Brain microvascular endothelial cell (primary cell): ENCODE measurements at places on chromosomes 12 and 14.

DNA sequence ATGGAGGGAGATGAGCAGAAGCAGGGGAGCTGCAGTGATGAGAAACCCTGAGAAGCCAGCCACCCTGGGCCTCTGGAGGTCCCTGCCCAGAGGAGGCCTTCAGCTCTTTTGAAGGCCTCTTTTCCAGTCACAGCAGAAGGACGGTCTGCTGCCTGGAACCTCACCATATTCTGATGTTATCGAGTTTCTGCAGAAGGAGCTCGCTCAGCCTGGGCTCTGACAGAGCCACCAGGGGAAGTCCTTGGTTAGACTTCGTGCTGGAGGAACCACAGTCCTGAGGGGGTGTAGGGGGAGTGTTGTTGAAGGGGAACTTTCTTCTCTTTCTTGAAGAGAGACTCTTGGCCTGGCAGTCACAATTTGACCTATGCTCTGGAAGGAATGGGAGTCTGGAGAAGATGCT, 25.1 kb upstream of the BATF start:
- no peak for DNase-seq

DNA sequence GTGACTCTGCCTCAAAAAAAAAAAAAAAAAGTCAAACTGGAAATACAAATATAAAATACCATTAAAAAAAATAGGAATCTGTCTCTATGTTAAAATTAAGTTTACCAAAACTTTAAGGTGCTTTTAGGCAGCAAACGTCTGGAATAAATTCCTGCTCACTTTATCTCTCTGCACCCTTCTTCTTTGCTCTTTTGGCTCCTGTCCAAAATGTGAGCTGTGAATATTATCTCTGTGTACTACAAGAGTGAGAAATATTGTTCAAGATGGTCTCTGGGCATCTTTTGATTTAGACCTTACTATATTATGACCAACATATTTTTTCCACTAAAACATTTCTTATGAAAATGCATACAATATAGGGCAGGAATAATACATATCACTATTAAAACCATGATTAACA, 63.7 kb downstream of the PUS7L start:
- no peak for DNase-seq

- DNase-seq: no peak
Observed at GRCh38 chr14:53875324-53875897, 81.2 kb downstream of the BMP4 start.

DNA sequence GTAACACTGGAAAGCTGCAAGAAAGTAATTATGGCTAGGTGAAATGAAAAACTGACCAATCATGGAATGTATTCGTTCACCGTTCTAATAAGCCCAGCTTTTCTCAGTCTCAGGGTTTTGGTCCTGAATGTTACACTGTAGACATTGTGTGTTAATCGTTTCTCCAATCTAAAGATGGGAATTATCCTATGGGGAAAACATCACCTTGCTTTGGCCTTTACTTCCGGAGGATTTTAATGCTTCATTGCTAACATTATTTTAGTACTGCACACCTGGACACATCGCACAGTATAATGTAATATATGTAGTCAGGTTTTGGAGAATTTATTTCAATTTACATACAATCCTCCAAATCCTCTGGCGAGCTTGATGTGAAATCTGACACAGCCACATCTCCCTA, 1.2 kb upstream of the TRHDE start:
- DNase-seq: no peak

DNA sequence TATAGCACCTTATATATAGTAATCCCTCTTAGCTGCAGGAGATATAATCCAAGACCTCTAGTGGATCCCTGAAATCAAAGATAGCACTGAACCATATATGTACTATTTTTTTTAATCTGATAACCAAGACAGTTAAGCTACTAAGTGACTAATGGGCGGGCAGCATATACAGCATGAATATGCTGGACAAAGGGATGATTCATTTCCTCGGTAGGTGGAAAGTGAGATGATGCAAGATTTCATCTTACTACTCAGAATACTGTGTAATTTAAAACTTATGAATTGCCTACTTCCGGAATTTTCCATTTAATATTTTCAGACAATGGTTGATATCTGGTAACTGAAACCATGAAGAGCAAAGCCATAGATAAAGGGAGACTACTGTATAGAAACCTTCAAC, 36.2 kb downstream of the PRMT8 start:
- DNase-seq: peak; percentile 92

DNA sequence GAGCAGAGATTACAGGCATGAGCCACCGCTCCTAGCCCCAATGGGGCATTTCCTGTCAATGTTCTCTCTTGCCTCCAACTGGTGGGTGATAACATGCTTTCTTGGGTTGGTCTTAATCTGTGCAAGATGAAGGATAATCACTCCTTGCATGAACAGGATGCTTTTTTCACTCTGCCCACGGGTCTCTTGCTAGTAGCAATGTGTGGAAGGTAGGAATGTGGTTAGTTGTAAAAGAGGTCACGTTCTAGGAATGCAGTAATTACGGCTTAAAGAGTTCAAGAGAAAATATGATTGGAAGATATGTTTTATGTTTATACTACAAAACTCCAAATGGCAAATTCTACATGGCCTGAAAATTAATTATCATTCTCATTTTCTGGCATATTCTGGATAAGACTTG, 10.5 kb downstream of the RNASE10 start:
- no peak for DNase-seq

DNA sequence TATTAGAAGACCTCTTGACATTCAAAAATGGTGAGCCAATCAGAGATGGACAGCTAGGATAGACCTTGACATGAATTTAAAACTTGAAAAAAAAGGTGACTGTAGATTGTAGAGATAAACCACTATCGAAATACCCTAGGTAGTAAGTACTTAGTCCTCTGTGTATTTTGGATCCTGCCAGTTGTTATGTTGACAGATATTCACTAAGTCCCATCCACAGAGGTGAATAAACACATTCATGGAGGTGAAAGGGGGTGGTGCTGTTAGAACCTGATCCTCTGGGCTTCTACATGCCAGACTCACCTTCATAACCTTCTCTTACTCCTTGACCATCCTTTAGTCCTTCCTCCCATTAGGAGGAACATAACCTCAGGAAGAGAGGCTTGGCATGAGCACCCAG, 72.3 kb downstream of the OTX2 start:
- no peak for DNase-seq

DNA sequence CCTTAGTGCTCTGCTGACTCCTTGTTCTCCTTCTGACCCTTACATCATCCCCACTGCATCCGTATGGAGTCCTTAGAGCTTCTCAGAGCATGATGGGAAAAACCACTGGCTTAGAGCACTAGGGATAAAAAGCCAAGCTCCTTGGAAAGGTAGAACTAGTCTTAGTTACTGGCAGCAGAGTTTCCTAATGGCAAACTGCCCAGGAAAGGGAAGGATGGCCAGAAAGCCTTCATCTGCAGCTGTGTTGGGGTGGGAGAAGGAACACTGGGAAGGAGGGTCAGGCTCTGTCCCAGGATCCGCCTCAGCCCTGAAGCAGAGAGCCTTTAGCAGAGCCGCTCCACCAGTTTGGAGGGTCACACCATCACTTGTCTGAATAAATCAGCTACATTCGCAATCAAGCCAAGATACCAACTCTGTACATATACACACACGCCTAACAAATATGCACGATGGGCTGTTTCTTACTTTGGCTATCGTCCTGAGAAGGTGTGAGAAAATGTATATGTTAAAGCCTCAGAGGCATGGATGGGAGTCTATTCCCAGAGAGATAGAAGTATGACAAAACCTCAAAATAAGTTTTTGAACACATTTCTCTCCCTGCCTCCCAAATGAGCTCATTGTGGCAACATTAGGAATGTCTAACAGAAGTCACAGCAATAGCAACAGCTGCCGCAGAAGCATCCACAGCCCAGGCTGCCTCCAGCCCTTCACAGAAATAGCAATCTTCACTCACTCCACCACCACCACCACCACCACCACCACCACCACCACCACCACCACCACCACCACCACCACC, 18.6 kb upstream of the GALNT8 start:
- no peak for DNase-seq

- DNase-seq: no peak
Observed at GRCh38 chr12:112907415-112908157, 824 bp downstream of the OAS1 start.

- peak; percentile 12 for DNase-seq
Observed at GRCh38 chr12:92505254-92506231, 197.2 kb upstream of the PLEKHG7 start.

- no peak for DNase-seq
Observed at GRCh38 chr14:62743118-62743517, 302.1 kb downstream of the KCNH5 start.

GRCh38 chr12:97159377-97159776, 252.3 kb downstream of the NEDD1 start:
- no peak for DNase-seq

- DNase-seq: peak; percentile 61
Observed at GRCh38 chr12:26119391-26119989, 5.3 kb downstream of the BHLHE41 start.

DNA sequence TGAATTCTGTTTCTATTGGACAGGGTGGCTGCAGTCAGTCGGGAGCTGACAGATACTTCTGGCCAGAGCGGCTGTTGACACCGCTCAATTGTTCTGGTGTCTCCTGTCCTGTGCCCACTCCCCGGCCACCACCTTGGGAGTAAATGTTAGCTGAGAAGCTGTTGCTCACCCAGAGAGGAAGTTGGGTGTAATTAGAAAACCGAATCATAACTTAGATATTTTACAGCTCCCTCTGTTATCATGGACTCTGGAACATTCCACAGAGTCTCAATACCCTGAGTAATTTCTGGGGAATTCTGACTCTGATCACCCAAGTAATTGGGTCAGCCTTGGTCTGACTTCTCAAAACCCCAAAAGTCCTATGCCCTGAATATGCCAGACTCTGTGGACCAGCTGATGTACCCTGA, 58.3 kb upstream of the RFLNA start:
- DNase-seq: peak; percentile 62

GRCh38 chr12:81692008-81692407, 67.1 kb downstream of the PPFIA2 start:
- no peak for DNase-seq

DNA sequence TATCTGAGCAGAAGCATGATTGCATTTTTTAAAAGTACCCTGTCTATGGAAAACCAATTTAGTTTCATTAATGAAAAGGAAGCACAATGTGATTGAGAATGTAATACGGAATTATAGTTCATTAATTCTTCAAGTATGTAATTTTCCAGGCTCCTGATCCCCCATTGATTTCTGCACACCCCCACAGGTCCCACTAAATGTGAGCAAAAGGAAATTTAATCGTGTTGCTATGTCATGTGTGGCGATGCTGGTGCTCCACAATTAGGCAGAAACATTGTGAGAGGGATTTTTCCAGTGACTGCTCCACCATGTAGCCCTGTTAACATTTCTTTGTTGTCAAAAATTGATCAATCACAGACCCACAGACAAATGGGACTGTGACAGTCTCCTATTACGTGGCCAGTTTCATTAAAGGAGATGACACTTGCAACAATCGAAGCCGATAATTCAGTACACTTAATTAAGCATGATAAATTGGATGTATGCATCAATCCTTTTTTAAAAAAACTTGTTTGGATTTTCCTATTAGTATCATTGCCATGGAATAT, 306.0 kb downstream of the NELL2 start:
- DNase-seq: no peak

GRCh38 chr12:52056801-52057637, 5.8 kb downstream of the NR4A1 start:
- no peak for DNase-seq

DNA sequence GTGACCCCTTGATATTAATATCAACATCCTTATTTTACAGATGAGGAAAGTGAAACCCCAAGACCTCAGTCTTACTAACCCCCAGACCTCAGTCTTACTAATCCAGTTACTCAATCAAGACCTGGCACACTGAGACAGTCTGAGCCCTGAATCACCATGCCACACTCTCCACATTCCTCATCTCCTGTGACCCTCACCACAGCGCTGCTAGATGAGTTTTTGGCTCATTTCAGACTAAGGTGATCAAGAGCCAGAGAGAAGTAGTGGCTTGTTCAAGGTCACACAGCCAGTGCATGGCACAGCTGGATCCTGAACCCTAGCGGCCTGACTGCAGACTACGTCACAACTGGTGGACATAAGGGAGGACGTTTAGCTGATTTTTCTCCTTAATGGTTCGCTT, 579.2 kb downstream of the BCL11B start:
- no peak for DNase-seq

GRCh38 chr12:132724506-132725241, 14.0 kb downstream of the PGAM5 start:
- DNase-seq: no peak

GRCh38 chr12:52828591-52829021, 5.5 kb downstream of the KRT79 start:
- no peak for DNase-seq
